NCI-H2029 (cell line): ENCODE measurements at places on chromosomes 7 and 10.

DNA sequence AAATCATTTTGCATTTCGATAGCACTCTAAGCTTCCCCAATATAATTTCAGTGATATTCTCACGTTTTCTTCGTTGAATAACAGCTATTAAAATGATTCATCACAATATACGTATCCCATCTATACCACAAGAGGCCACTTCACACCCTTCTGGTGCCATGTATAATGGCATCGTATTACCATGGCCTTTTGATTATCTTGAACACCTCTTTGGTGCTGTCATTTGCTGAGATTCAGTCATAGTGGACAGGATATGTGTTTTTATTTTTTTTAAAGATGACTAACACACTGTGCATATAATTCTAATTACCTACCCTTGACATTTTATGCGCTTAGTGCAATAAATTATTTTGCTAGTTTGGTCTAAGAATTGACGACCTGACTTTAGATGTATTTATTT, 6.7 kb upstream of the INSYN2A start:
- no peak for DNase-seq

GRCh38 chr7:106777674-106778299, 87.3 kb upstream of the PIK3CG start:
- no peak for DNase-seq

- no peak for DNase-seq
These were observed 3.9 kb upstream of the SPAG6 start for GRCh38 chr10:22341190-22341925.

GRCh38 chr10:123287594-123288247, 133.5 kb downstream of the BUB3 start:
- no peak for DNase-seq

GRCh38 chr10:121468726-121469125, 129.5 kb downstream of the FGFR2 start:
- DNase-seq = no peak

DNA sequence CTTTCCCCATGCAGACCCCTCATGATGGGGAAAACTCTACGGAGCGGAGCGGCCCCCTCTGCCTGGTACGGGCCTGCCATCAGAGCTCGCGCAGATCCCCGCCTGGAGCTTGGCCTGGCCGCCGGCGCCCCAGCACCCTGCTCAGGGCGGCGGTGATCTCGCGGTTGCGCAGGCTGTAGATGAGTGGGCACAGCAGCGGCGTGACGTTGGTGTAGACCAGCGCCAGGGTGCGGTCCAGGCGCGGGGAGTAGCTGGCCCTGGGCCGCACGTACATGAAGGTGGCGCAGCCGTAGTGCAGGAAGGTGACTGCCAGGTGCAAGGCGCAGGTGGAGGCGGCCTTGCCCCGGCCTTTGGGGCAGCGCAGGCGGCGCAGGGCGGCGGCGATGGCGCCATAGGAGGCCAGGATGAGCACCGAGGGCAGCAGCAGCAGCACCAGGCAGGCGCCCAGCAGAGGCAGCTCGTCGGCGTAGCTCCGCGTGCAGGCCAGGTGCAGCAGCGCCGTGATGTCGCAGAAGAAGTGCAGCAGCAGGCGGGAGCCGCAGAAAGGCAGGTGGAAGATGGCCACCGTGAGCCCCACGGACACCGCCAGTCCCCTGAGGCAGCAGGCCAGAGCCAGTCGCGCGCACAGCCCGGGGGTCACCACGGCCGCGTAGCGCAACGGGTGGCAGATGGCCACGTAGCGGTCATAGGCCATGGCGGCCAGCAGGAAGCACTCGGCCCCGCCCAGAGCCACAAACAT, 33.4 kb downstream of the TAS2R41 start:
- no peak for DNase-seq

GRCh38 chr10:72665925-72666324, 26.0 kb upstream of the MCU start:
- DNase-seq = no peak

- DNase-seq = no peak
These were observed 6.8 kb upstream of the EIF3A start for GRCh38 chr10:119087271-119087882.

GRCh38 chr7:101767544-101767943, 49.9 kb upstream of the CUX1 start:
- no peak for DNase-seq

DNA sequence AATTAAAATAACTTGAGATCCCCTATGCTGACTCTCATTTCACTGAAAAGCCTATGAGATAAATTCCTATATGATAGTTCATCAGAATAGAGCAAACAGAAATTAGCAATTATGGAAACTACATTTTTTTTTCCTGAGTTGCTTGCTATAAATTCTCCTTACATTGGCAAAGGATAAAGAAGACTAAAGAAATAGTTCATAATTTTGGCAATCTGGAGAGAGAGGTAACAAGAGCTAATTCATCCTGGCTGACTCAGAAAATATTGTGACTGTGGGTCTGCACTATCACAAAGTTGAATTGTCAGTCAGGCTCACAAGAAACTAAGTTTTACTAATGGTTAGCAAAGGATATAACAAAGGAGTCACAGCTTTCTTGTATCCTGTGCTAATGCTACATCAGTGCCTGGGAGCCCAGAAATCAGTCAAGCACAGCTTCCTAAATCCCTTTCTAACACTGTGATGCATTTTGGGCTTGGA, 483.0 kb downstream of the MAGI2 start:
- no peak for DNase-seq

DNA sequence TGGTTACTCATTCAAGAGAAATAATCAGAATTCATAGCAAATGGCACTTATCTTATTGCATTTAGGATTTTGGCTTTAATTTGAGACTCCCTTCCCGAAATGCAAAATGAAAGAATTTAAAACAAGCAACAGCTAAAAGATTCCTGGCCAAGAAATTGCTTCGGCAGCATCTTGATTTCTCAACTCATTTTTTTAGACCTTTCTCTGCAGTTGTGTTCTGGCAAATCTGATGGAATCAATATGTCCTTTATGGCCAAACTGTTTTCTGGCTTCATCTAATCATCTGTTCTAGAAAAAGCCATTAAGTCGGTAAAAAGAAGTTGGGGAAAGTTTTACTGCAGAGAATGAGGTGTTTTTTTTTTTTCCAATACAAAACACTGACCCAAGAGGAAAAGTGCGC, 172.1 kb downstream of the SLC16A9 start:
- DNase-seq = no peak

DNA sequence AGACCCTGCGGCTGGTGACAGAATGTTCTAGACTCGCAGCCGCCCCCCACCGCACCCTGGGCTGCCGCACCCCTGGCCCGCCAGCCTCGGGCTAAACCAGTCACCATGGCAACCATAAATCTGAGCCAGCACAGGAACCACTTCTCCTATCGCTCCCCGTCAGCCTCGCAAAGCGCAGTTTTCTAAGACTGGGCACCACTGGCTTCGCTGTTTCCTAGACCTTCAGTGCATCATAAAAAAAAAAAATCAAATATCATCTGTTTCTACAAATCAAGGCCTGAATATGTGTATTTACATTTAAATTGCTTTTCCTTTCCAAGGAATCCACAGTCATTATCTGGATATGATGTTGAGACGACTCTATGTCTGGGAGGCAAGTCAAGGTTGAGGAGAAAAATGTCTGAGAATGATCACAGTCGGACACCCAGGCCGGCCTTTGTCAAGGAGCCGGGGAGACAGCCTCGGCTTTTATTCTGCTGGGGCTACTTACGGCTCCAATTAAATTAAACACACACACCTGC, 99.9 kb downstream of the PTPRN2 start:
- DNase-seq = no peak

- no peak for DNase-seq
These were observed 17.4 kb downstream of the SNX8 start for GRCh38 chr7:2296832-2297231.

GRCh38 chr10:111430070-111430469, 353.2 kb downstream of the ADRA2A start:
- DNase-seq = no peak

DNA sequence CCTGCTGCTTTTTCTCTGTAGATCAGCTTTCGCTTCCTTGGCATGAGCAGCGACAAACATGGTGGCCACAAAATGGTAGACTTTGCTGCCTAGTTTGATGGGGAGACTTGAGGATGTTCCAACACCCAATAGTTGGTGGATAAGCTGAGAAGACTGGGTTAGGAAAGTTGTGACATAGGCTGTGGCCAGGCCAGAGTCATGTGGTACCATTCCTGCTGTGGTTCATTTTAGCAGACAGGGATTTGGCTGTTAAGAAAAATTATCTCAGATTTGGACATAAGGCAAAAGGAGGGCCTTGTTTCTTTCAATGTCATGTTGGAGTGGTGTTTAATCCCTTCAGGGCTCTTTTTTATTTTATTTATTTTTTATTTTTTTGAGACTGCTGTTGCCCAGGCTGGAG, 26.6 kb upstream of the FAM180A start:
- no peak for DNase-seq

DNA sequence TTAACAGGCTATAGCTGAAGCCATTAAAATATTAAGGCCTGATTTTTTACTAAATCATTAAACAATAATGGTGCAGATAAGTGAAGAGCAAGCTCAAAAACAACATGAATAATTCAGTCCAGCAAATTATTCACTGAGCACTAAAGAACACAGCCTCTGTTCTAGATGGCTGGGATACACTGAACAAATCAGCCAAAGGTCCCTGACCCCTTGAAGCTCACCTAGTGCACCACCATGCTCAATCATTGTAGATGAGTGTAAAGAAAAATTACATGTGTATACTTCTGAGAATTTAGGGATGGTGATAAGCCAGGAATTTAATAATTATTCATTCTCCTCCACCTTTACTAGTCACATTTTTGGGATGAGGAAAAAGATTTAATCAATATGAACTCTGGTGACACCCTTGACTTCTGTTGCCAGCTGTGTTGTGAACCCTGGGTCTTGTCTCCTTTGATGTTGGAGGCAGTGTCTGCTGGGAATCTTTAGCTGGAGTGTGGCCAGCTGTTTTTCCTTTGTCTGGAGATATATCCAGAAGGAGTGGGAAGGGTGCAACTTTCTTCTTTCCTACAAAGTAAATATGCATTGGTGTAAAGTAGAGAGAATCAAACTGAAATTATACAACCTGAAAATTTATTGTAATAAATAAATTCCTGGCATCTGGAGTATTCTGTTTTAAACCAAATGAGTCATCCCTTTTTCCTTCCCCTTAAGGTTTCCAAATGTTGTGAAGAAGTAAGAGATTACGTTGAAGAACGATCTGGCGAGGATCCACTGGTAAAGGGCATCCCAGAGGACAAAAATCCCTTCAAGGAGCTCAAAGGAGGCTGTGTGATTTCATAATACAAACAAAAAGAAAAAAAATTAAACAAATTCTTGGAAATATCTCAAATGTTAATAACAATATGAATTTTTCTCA, 4.0 kb downstream of the GNGT1 start:
- no peak for DNase-seq

- DNase-seq = no peak
These were observed 104.5 kb upstream of the ZPBP start for GRCh38 chr7:50197549-50197948.
